ENCODE measurements at places on chromosomes 16 and 17. TPM values are rescaled to one million over a fixed set of nuclear protein-coding genes. Genes with fewer than 3 reads are reported as not detected.
A peak's percentile ranks its signal among the peaks of the same experiment; 100 is the strongest.

- H3K4me3 ChIP-seq, result no peak overlapping the region
- H3K27me3 ChIP-seq, result no peaks in the 10 kb centered on the region
- H3K36me3 ChIP-seq, result no peaks in the 10 kb centered on the region
- no peak overlapping the region for H3K27ac ChIP-seq
Observed at GRCh38 chr16:47728205-47728604, 267.1 kb downstream of the PHKB start.

DNA sequence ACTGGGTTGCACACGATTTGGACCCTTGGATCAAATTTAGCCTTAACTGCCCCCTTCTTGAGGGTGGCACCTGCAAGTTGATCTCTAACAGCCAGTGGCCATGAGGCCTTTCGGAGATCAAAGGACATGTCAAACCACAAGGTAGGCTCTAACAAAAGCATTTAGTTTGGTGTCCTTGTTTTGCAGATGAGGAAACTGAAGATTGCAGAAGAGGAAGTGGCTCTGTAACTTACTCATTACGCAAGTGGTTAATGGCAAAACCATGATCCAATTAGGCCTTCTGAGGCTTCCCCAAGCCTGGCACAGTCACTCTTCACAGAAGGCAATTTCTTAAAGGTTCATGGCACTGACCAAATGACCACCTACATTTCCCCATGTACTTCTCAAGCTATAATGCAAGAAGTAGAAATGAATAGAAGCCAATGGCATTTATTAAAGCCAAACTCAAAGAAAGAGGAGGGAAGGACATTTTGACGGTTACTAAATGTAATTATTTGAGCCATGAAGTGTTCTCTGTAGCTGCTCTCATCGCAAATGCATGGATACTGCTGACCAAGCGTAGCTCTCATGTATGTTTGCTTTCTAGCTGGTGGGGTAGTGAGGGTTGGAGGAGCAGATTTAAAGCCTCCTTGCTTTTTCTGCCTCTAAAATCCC is 32.8 kb upstream of the ABCC12 start:
- no peaks in the 10 kb centered on the region for H3K4me1 ChIP-seq
- no peaks in the 10 kb centered on the region for H3K27me3 ChIP-seq
- H3K27ac ChIP-seq, result no peak overlapping the region
- no peaks in the 10 kb centered on the region for H3K36me3 ChIP-seq

GRCh38 chr17:42784409-42784808 is 4.0 kb downstream of the WNK4 start:
- no peak overlapping the region for H3K4me3 ChIP-seq
- peaks cover 90% of the 10 kb centered on the region for H3K27me3 ChIP-seq
- no peak overlapping the region for H3K27ac ChIP-seq
- peaks cover 1% of the 10 kb centered on the region for H3K36me3 ChIP-seq

DNA sequence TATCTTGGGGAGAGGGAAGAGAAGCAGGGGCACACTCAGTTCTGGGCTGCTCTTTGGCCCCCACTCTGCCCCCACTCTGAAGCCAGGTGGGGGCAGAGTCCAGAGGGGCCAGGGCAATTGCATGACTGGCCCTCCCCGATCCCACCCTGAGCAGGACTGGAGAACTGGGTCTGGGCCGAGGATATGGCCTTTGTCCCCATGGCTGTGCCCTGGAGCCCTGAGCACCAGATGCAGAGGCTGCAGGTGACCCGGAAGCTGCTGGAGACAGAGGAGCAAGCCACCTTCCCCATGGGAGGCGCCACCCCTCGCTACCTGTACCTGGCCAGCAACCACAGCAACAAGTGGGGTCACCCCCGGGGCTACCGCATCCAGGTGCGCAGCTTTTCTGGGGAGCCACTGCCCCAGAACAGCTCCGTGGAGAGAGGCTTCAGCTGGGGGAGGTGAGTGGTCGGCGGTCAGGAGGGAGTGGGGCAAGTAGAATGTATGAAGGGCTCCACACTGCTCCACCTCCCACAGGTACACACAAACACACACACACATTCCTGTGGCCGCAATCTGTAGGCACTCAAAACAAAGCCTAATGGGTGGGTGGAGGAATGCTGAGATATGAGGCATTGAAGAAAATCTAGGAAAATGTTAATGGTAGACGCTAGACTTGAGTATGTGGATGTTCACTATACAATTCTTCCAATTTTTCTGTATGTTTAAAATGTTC is 21.4 kb downstream of the AOC3 start:
- no peaks in the 10 kb centered on the region for H3K36me3 ChIP-seq
- no peaks in the 10 kb centered on the region for H3K27me3 ChIP-seq
- no peak overlapping the region for H3K4me3 ChIP-seq
- no peaks in the 10 kb centered on the region for H3K4me1 ChIP-seq
- DNase-seq, result no peak

GRCh38 chr17:34024806-34025551 is 230.1 kb upstream of the CCL2 start:
- DNase-seq, result no peak
- H3K27me3 ChIP-seq, result peaks cover 4% of the 10 kb centered on the region
- H3K4me1 ChIP-seq, result no peaks in the 10 kb centered on the region
- H3K4me3 ChIP-seq, result no peak overlapping the region
- no peaks in the 10 kb centered on the region for H3K36me3 ChIP-seq
- H3K27ac ChIP-seq, result no peak overlapping the region

DNA sequence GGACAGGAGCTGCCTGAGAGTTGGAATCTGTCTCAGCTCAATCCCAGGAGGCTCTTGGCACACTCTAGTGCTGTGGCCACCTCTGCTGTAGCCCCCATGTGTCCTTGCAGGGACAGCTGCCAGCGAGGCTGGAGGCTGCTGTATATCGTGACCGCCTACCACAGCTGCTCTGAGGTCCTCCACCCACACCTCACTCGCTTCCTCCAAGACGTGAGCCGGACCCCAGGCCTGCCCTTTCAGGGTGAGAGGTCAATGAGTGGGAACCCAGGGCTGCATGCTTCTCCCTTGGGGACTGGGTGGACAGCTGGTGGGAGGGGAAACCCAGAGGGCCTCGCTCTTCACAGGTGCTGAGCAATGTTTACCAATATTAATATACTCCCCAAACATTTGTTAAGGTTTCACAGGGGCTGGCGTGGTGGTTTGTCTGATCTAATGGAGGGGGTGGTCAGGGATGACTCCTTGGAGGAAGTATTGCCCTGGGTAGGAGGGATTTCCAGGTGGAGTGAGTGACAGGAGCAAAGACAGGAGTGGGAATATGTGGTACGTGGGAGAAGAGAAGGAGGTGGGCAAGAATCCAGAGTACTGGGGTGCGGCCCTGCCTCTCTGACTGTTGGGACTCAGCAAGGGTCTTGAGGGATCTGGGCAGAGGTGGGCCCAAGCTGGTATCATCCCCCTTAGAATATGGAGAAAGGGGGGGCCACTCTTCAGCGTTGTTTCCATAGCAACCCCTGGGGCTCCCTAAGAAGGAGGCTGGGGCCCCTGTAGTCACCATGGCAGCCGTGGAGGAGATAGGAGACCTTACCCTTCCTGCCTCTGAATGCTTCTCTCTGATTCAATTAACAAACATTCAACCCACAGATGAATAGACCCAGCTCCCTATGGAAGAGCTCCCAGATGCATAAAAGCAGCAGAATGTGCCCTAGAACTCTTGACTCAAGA is 22.2 kb upstream of the ALKBH5 start:
- H3K27ac ChIP-seq, result no peak overlapping the region
- H3K4me1 ChIP-seq, result peaks cover 25% of the 10 kb centered on the region
- H3K36me3 ChIP-seq, result no peaks in the 10 kb centered on the region
- peak; percentile 44 for DNase-seq

UTS2R gene
- 2.2 TPM for total RNA-seq
